ENCODE measurements at places on chromosomes 12 and 14. TPM values are rescaled to one million over a fixed set of nuclear protein-coding genes. Genes with fewer than 3 reads are reported as not detected.
A peak's percentile ranks its signal among the peaks of the same experiment; 100 is the strongest.

- DNase-seq: peak; percentile 61
Observed at GRCh38 chr12:2854669-2855453, 2.0 kb downstream of the TEX52 start.

DNA sequence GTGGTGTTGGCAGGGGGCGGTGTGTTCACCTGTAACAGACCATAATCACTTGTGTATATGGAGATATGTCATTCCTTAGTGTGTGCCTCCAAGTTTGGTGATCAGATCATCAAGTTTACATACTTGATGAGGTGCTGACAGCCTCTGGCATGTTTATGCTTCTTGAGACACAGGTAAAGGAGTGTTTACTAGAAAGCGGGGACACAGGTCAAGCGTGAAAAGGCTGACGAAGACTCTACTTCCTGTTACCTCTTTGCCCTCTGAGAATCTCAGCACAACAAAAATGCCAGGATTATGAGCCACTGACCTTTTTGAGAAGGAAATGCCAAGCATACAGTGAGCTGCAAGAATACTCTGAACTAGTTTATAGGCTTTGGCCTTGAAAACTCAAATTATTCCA is 29.6 kb downstream of the PRDM4 start:
- no peak for DNase-seq

GRCh38 chr12:34208331-34209258 is 186.3 kb downstream of the ALG10 start:
- DNase-seq: no peak

- DNase-seq: no peak
Observed at GRCh38 chr14:101602466-101602840, 41.2 kb downstream of the DIO3 start.

The IFNG gene
- not detected for total RNA-seq

GRCh38 chr12:91382081-91382543 is 199.5 kb upstream of the DCN start:
- DNase-seq: peak; percentile 88

The TMEM120B gene
- total RNA-seq: 8.9 TPM

The C12orf60 gene
- total RNA-seq: 0.56 TPM

DNA sequence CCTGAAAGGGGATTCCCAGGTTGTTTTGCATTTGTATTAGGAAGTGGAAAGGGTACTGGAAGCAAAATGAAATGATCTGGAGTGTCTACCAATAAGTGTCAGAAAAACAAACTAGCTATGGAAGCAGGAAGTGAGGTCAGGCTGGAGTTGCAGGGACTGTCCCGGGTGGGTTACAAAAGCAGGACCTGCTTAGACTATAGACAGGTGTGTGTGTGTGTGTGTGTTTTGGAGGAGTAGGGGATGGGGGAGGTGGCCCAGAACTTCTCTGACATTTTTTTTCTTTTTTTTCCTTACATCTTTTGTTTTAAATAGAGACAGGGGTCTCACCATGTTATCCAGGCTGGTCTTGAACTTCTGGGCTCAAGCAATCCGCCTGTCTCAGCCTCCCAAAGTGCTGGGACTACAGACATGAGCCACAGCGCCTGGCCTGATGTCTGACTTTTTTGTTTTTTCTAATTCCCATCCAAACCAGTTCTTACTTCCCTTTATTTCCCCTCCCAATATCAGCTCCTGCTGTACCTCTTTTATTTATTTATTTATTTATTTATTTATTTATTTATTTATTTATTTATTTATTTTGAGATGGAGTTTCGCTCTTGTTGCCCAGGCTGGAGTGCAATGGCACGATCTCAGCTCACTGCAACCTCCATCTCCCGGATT is 512 bp upstream of the RND1 start:
- DNase-seq: no peak

All from pancreas (tissue), 10 donors.